ENCODE measurements at places on chromosomes 7 and 10. TPM values are rescaled to one million over a fixed set of nuclear protein-coding genes. Genes with fewer than 3 reads are reported as not detected.

ZC3HAV1L gene
- 0.35 TPM for total RNA-seq

FEZF1 gene
- not detected for total RNA-seq

AGK gene
- total RNA-seq = 32.5 TPM

TACR2 gene
- 0.44 TPM for total RNA-seq

ENO4 gene
- not detected for total RNA-seq

INMT gene
- total RNA-seq = 0.56 TPM

PRKG1 gene
- total RNA-seq = not detected

HHEX gene
- not detected for total RNA-seq

RBP3 gene
- total RNA-seq = not detected

NODAL gene
- not detected for total RNA-seq

ANXA8 gene
- total RNA-seq = 1.1 TPM
